IMR-90 (cell line): ENCODE measurements at places on chromosomes 2 and 18. TPM values are rescaled to one million over a fixed set of nuclear protein-coding genes. Genes with fewer than 3 reads are reported as not detected.
A peak's percentile ranks its signal among the peaks of the same experiment; 100 is the strongest.

DNA sequence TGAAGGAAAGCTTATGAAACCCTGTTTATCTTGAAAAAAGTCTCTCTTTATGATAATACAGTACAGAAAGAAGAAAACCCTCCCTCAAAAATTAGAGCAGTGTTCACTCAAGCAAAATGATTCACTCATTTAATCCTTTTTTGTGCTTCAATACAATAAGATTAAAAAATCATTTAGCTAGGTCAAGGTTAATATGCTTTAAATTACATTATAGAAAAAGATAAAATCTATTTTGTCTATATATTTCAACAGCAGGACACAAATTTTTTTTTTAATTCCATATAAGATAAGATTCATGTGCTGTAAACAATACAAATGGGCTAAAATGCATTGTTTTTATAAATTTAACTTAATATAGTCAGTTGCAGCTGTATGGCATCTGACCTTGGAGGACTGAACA lies 176.9 kb downstream of the KCNE4 start:
- no peaks in the 10 kb centered on the region for H3K36me3 ChIP-seq
- H3K4me1 ChIP-seq, result no peaks in the 10 kb centered on the region
- no peaks in the 10 kb centered on the region for H3K27me3 ChIP-seq
- no peak for DNase-seq
- H3K27ac ChIP-seq, result no peak overlapping the region

GRCh38 chr18:28063271-28063761 lies 113.6 kb downstream of the CDH2 start:
- peaks cover 16% of the 10 kb centered on the region for H3K4me1 ChIP-seq
- no peaks in the 10 kb centered on the region for H3K27me3 ChIP-seq
- DNase-seq, result peak; percentile 48
- no peaks in the 10 kb centered on the region for H3K36me3 ChIP-seq

- DNase-seq, result peak; percentile 65
- H3K4me3 ChIP-seq, result no peak overlapping the region
- no peaks in the 10 kb centered on the region for H3K27me3 ChIP-seq
- 0 out of 2 replicates have a peak overlapping the region, but pooled peaks have one; percentile 2 for H3K27ac ChIP-seq
- no peaks in the 10 kb centered on the region for H3K36me3 ChIP-seq
These were observed 136.6 kb downstream of the MTCL1 start for GRCh38 chr18:8841781-8842485.

DNA sequence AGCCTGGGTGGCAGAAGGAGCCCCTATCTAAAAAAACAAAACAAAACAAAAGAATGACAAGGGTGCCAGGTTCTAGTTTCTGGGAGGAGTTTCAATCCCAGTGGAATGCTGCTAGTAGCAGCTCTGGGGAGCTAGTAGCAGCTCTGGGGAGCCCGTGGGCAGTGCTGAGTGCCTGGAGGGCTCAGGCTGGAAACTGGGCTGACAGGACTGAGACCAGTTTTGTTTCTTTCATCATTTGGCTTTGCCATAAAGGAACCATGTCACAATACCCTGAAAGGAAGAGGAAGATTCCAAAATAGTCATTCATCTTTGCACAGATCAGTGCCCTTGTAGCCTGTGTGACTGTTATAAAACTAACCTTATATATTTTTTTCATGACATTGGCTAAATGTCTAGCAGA lies 10.6 kb downstream of the MFSD6 start:
- DNase-seq, result no peak
- H3K27me3 ChIP-seq, result no peaks in the 10 kb centered on the region; the same call in 1 of the 2 replicates

- no peak for DNase-seq
- H3K27ac ChIP-seq, result no peak overlapping the region
- no peaks in the 10 kb centered on the region for H3K27me3 ChIP-seq
- no peaks in the 10 kb centered on the region for H3K4me1 ChIP-seq
- H3K36me3 ChIP-seq, result no peaks in the 10 kb centered on the region
These were observed 277.2 kb downstream of the EIPR1 start for GRCh38 chr2:3100386-3100785.

- H3K4me3 ChIP-seq, result no peak overlapping the region
- DNase-seq, result no peak
- no peaks in the 10 kb centered on the region for H3K27me3 ChIP-seq
- no peak overlapping the region for H3K27ac ChIP-seq
- no peaks in the 10 kb centered on the region for H3K36me3 ChIP-seq
- H3K4me1 ChIP-seq, result no peaks in the 10 kb centered on the region
These were observed 228.2 kb downstream of the ACTR3 start for GRCh38 chr2:114118088-114118487.

GRCh38 chr18:22939649-22940048 lies 6.5 kb downstream of the RBBP8 start:
- DNase-seq, result no peak
- no peaks in the 10 kb centered on the region for H3K27me3 ChIP-seq

DNA sequence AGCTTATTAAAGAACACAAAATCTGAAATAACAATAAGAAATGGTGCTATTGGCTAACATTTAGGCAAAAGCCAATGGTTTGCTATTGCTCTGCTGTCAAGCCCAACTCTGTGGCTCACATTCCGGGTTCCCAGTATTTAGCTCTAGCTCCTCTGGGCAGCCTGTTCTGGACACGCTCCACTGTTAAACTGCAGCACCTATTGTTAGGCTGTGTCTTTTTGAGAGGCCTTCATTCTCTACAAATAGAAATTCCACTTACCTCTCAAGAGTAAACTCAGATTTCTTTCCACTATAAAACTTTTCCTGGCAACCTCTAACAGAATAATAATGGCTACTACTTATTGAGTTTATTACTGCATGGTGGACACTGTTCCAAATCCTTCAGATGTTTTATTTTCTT lies 3.7 kb upstream of the KLHL14 start:
- H3K36me3 ChIP-seq, result no peaks in the 10 kb centered on the region
- no peak for DNase-seq
- peaks cover 15% of the 10 kb centered on the region; the same call in 1 of the 2 replicates for H3K27me3 ChIP-seq
- no peak overlapping the region for H3K4me3 ChIP-seq
- H3K27ac ChIP-seq, result no peak overlapping the region
- H3K4me1 ChIP-seq, result no peaks in the 10 kb centered on the region

DNA sequence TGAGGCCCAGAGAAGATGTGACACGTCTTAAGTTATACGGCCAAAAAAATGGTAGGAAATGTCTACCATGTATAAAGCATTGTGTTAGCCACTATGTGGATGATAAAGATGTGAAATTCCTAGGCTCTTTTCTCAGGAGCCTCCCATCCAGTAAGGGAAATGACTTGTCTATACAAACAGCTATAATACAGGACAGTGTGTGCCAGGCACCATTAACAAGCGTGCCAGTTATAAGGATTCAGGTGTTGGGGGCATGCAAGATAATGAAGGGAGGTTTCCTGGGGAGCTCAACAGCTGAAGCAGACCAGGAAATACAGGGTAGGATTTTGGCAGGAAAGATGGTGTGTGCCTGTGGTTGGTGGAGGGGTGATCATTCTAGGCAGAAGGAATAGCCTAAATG lies 37.6 kb downstream of the ALPK2 start:
- no peak for DNase-seq
- H3K27me3 ChIP-seq, result no peaks in the 10 kb centered on the region
- H3K4me3 ChIP-seq, result no peak overlapping the region

GRCh38 chr2:237219826-237220225 lies 134.1 kb downstream of the COPS8 start:
- DNase-seq, result no peak
- H3K27ac ChIP-seq, result no peak overlapping the region
- no peaks in the 10 kb centered on the region for H3K36me3 ChIP-seq
- no peak overlapping the region for H3K4me3 ChIP-seq

- H3K36me3 ChIP-seq, result no peaks in the 10 kb centered on the region
- H3K27me3 ChIP-seq, result no peaks in the 10 kb centered on the region
- DNase-seq, result peak; percentile 13
- H3K4me1 ChIP-seq, result peaks cover 17% of the 10 kb centered on the region
- H3K4me3 ChIP-seq, result no peak overlapping the region
- no peak overlapping the region for H3K27ac ChIP-seq
These were observed 250.8 kb upstream of the OSR1 start for GRCh38 chr2:19609266-19609665.

- H3K4me3 ChIP-seq, result no peak overlapping the region
- no peaks in the 10 kb centered on the region; the same call in 1 of the 2 replicates for H3K27me3 ChIP-seq
- H3K27ac ChIP-seq, result no peak overlapping the region
- H3K36me3 ChIP-seq, result no peaks in the 10 kb centered on the region
- DNase-seq, result peak; percentile 86
These were observed 972 bp upstream of the DLX2 start for GRCh38 chr2:172103471-172104272.

- no peaks in the 10 kb centered on the region for H3K36me3 ChIP-seq
- H3K4me3 ChIP-seq, result no peak overlapping the region
- H3K27ac ChIP-seq, result no peak overlapping the region
- no peaks in the 10 kb centered on the region for H3K4me1 ChIP-seq
These were observed 95.2 kb upstream of the SPRED2 start for GRCh38 chr2:65527451-65528240.

GRCh38 chr2:217186152-217186551 lies 326.3 kb upstream of the TNP1 start:
- peaks cover 7% of the 10 kb centered on the region for H3K4me1 ChIP-seq
- no peaks in the 10 kb centered on the region for H3K36me3 ChIP-seq
- H3K4me3 ChIP-seq, result no peak overlapping the region
- no peak overlapping the region for H3K27ac ChIP-seq
- no peak for DNase-seq

- no peak overlapping the region for H3K4me3 ChIP-seq
- no peak overlapping the region for H3K27ac ChIP-seq
- no peaks in the 10 kb centered on the region for H3K27me3 ChIP-seq
- no peak for DNase-seq
- no peaks in the 10 kb centered on the region for H3K36me3 ChIP-seq
These were observed 5.7 kb downstream of the CPS1 start for GRCh38 chr2:210562091-210562490.

GRCh38 chr2:242075168-242075567 lies 205.6 kb downstream of the RTP5 start:
- H3K36me3 ChIP-seq, result no peaks in the 10 kb centered on the region
- H3K27ac ChIP-seq, result no peak overlapping the region
- no peak overlapping the region for H3K4me3 ChIP-seq
- peaks cover 4% of the 10 kb centered on the region; the same call in 1 of the 2 replicates for H3K27me3 ChIP-seq

GRCh38 chr18:27244259-27244658 lies 59.2 kb upstream of the CHST9 start:
- no peaks in the 10 kb centered on the region for H3K36me3 ChIP-seq
- no peaks in the 10 kb centered on the region for H3K27me3 ChIP-seq

DNA sequence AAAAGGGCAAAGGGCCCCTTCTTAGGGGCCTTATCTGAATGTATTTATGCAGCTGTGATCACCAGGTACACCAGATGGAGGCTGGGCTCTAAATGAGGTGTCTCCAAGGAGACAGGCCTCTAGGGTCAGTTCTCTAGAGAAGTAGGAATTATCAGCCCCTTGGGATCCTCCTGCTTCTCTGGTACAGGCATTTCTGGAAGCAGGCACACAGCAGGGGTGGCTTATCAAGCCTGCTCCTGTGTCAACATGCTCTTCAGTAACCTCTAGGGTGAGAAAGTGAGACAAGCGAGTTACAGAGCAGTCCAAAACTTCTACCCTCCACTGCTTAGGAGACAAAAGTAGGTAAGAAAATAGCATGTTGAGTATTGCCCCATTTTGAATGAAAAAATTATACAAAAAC lies 13.8 kb downstream of the TPGS2 start:
- H3K36me3 ChIP-seq, result peaks cover 14% of the 10 kb centered on the region
- no peak overlapping the region for H3K4me3 ChIP-seq
- no peaks in the 10 kb centered on the region for H3K27me3 ChIP-seq
- no peak overlapping the region for H3K27ac ChIP-seq
- DNase-seq, result no peak
- peaks cover 14% of the 10 kb centered on the region for H3K4me1 ChIP-seq

- no peak for DNase-seq
- H3K4me1 ChIP-seq, result no peaks in the 10 kb centered on the region
These were observed 301.3 kb upstream of the ID2 start for GRCh38 chr2:8380566-8380965.

DNA sequence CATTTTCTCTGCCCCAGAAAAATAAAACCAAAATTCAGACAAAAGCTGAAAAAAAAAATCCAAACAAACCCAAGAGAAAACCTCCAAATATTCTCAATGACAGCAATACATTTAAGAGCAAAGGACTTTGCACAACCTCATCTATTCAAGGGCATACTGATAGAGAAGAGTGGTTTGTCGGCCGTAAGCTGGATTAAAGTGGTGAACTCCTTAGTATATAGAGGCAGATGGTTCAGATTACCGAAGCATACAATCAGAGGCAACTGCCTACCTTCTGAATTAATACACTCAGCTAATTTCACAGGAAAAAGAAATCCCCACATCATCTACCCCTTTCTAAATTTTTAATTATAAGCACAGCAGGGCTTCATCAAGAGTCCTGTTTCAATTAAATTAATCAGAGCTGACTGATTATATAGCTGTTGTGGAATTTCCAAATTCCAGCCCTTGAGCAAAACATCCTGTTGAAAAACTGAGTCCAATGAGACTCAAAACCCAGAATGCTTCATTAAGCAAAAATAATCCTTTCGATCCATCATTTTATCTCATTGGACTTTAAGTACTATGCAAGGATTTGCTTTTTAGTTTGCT lies at the start of gene CPLX4:
CPLX4 (minus strand) TSS at position 190 of the 591 bp plus-strand sequence; CDS start at position 3, 187 bp downstream.
- no peaks in the 10 kb centered on the region for H3K4me1 ChIP-seq
- H3K36me3 ChIP-seq, result no peaks in the 10 kb centered on the region
- peaks cover 19% of the 10 kb centered on the region for H3K27me3 ChIP-seq
- no peak for DNase-seq
- no peak within 1 kb of the TSS for H3K27ac ChIP-seq

- no peaks in the 10 kb centered on the region for H3K36me3 ChIP-seq
- peaks cover 3% of the 10 kb centered on the region for H3K4me1 ChIP-seq
- no peak overlapping the region for H3K4me3 ChIP-seq
- no peak overlapping the region for H3K27ac ChIP-seq
- no peak for DNase-seq
- no peaks in the 10 kb centered on the region for H3K27me3 ChIP-seq
These were observed 71.0 kb upstream of the RFX8 start for GRCh38 chr2:101545950-101546349.

DNA sequence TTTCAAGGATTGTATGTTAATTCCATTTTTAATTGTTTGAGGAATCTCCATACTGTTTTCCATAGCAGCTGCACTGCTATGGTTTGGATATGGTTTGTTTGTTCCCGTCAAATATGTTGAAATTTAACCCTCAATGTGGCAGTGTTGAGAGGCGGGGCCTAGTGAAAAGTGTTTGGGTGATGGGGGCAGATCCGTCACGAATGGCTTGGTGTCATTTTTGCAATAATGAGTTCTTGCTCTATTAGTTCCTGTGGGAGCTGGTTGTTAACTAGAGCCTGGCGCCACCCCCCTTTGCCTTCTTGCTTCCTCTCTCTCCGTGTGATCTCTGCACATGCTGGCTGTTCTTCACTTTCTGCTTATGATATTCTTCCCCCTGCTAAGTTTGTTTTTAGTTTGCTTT lies 71.4 kb upstream of the LDLRAD4 start:
- no peak for DNase-seq
- H3K4me1 ChIP-seq, result no peaks in the 10 kb centered on the region
- no peaks in the 10 kb centered on the region for H3K36me3 ChIP-seq
- no peak overlapping the region for H3K27ac ChIP-seq
- no peak overlapping the region for H3K4me3 ChIP-seq
- 0 out of 2 replicates have a peak, but pooled peaks cover 1% of the 10 kb centered on the region for H3K27me3 ChIP-seq

- peak; percentile 12 for DNase-seq
- H3K27ac ChIP-seq, result no peak overlapping the region
- H3K36me3 ChIP-seq, result peaks cover 4% of the 10 kb centered on the region; the same call in 1 of the 2 replicates
These were observed 52.7 kb downstream of the MALT1 start for GRCh38 chr18:58723810-58724602.

KLHL30 gene
- 0.03 TPM in 2 replicates for polyA plus RNA-seq

LIPG gene
- 0.13 and 0.14 TPM in 2 replicates for polyA plus RNA-seq

VIT gene
- polyA plus RNA-seq, result 0.07 TPM in 1 of 2 replicates, not detected in the other

SCRN3 gene
- polyA plus RNA-seq, result 8.0 and 11.4 TPM in 2 replicates

FBXO11 gene
- 21.0 and 29.6 TPM in 2 replicates for polyA plus RNA-seq

GPR39 gene
- polyA plus RNA-seq, result 4.4 and 5.4 TPM in 2 replicates

UPP2 gene
- not detected in 2 replicates for polyA plus RNA-seq

NYAP2 gene
- polyA plus RNA-seq, result not detected in 2 replicates

CROCC2 gene
- polyA plus RNA-seq, result not detected in 2 replicates

ADAM23 gene
- 7.4 and 10.3 TPM in 2 replicates for polyA plus RNA-seq

LRP2 gene
- not detected in 2 replicates for polyA plus RNA-seq

ACMSD gene
- polyA plus RNA-seq, result not detected in 2 replicates

AKAIN1 gene
- polyA plus RNA-seq, result not detected in 2 replicates

CLASP1 gene
- 11.1 and 12.3 TPM in 2 replicates for polyA plus RNA-seq
